ENCODE measurements at places on chromosomes 2 and 18.

DNA sequence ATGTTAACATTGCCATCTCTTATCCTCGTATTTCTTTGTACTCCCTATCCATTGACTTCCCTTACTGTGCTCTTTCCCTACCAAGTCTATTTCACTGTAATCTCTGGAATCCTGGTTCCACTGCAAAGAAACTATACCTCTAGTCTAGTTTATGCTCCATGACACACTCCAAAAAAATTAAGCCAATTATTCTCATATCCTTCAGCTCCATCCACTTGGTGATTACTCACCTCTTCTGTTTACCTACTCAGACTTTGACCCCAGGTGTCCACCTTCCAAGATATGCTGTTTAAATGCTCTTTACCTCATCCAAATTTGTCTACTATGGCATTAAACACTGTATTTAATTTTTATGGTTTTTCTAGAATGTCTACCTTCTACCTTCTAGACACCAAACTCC is 137.9 kb downstream of the ATAD2B start:
- no peak for DNase-seq

DNA sequence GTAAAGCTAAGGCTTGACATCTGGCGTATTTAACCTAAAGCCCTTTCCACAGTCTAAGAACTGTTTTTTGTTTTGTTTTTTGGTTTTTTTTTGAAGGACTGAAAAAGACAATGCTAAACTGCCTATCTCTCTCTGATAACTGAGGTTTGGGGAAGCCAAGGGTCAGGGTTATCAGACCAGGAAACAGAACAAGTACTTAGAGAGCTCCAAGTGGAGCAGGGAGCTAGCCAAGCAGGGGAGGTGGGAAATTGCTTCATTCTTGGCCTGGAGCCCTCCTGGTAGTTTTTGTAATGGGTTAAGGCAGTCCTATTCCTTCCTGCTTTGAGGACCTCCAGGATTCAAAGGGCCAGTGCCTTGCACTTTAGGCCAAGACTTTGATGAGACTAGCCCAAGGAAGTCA is 154.3 kb upstream of the LTBP1 start:
- no peak for DNase-seq

- DNase-seq: no peak
Observed at GRCh38 chr2:105772362-105772761, 27.6 kb downstream of the NCK2 start.

GRCh38 chr2:8388781-8389180 is 293.1 kb upstream of the ID2 start:
- DNase-seq: no peak

DNA sequence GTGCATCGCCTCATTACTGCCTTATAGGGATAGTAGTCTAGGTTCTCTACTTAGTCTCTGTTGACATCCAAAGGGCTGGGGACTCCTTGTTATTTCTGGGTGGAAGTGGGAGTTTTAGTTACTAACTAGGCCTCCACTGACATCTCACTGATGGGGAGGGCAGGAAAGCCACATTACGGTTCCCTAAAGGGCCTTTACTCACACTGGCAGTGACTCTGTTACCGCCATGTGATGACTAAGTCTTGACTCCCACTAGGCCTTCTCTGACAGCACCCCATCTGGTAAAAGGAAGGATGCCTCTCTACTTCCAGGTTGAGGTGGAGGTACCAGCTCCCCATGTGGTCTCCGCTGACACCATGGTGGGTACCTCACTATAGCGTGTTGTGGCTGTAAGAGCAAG is 14.0 kb upstream of the BCL2L11 start:
- DNase-seq: no peak

GRCh38 chr2:125710561-125710960 is 945.4 kb upstream of the GYPC start:
- DNase-seq: no peak

- no peak for DNase-seq
Observed at GRCh38 chr2:175175896-175176295, 5.6 kb downstream of the ATP5MC3 start.

DNA sequence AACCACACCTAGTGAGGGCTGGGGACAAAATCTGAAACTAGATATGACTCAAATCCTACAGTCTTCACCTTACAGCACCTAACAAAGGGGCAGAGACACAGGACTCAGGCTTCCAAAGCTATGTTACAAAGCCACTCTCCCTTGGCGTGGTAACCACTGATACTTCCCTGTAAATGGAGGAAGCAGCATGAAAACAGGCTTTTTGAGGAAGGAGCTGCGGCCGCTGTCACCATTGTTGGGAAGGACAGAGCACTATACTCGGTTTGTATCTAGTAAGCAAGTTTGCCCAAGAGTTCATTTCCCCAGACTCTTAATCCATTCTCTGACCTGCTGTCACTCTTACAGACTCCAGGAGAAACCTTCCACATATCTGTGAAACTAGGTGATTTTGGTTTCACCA is 60.3 kb downstream of the LONRF2 start:
- no peak for DNase-seq

DNA sequence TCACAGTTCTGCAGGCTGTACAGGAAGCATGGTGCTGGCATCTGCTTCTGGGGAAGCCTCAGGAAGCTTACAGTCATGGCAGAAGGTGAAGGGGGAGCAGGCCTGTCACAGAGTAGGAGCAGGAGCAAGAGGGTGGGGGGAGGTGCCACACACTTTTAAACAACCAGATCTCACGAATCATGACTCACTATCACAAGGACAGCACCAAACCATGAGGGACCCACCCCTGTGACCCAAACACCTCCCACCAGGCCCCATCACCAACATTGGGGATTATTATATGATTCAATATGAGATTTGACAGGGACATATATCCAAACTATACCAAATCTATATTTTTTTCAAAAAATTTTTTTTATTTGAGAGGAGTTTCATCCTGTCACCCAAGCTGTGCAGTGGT is 51.0 kb upstream of the GLS start:
- no peak for DNase-seq

DNA sequence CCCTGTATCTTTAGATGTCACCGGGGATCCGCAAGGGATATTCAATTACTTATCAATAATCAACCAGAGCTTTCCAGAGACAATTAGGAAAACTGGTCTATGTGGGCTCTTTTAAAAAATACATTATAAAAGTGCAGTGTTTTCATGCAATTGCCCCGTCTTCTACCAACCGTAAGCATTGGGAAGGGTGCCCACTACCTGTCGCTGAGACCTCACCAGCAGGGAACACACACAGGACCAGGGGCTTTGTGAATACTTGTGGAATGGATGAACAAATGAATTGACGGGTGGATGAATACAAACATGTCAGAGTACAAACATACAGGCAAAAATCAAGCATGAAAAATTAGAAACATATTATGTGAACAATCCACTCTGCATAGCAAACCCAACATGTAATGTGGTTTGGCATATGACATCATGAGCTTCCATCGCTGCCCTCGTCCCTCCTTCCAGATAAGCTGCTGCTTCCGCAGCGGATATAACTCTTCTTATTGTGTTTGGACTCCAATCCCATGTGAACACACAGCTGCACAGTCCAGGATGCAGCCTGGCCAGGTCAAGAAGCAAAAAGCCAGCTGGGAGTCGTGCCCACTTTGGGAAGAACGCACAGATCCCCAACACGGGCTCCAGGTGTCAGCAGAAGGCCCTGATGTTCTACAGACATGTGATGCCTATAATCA is 5.3 kb downstream of the FHL2 start:
- DNase-seq: no peak

DNA sequence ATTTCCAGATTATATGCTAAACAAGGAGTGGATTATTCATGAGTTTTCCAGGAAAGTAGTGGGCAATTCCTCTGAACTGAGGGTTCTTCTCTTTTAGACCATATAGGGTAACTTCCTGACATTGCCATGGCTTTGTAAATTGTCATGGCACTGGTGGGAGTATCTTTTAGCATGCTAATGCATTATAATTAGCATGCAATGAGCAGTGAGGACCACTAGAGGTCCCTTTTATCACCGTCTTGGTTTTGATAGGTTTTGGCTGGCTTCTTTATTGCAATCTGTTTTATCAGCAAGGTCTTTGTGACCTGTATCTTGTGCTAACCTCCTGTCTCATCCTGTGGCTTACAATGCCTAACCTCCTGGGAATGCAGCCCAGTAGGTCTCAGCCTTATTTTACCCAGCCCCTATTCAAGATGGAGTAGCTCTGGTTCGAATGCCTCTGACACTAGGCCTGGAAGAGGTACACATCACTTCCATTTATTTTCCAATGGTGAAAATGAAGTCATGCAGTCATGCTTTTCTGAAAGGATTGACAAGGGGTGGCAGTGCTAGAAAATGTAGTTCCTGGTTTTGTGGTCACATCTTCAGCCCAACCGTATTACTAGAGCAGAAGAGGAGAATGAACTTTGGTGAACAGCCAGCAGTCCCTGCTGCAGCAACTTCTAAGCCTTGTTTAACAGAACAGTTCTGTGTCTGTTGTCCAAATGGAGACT is 26.6 kb upstream of the ITGA4 start:
- no peak for DNase-seq

DNA sequence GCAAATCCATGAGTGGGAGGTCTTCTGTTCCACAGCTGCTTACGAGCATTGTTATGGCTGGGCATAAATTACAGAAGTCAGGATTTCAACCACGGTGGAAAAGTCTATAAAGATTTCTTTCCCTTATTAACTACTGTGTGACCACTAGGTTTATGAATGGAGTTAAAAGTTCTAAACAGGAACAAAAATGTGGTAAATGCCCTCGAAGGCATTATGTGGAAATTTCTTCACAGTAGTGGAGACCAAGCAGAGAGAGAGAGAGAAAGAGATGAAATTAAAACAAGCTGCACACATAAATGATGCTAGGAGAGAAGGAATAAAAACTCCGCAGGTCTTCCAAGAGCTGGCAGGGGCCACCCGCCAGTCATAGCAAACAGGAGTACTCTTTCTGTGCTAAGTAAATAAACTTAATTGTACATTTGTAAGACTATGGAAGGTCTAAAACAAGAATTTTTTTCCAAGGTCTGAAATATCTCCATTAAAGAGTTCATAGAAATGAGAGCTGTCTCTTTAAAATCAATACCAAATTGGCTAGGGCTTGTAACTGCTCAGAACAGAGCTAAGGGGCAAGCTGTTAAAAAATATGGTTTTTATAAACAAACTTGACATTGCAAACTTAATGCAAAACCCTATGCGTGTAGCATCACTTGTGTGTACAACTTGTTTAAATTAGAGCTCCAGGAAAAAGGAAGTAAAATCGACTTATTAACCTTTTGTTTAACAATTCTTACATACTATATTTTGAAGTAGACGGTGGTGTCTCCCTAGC is 438.2 kb downstream of the MEIS1 start:
- no peak for DNase-seq

- no peak for DNase-seq
Observed at GRCh38 chr18:54020156-54020745, 204.2 kb downstream of the MBD2 start.

DNA sequence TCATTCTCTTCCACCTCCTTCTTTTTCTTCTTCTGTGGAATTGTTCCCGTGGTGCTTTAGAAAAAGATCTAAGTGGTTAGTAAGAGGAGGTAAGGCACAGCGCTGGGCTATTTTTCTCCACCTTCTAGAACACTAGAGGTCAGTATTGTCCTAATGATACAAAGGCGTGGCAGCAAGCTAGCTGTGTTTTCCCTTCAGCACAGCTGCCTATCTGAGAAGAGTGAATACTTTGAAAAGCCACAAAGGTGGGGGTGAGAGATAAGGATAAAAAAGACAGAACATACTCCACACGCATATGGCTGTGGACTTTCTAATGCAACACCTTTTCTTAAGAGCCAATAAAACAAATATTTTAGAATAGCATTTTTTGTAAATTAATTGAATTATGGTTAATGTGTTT is 2.1 kb downstream of the CNTNAP5 start:
- no peak for DNase-seq

GRCh38 chr2:112699984-112700667 is 20.7 kb upstream of the NT5DC4 start:
- DNase-seq: no peak

GRCh38 chr2:166958986-166959481 is 70.8 kb downstream of the XIRP2 start:
- DNase-seq: no peak
